Activated CD4-positive, alpha-beta T cell treated with anti-CD3 and anti-CD28 coated beads, Interleukin-2, amount 10 ng/mL, durations not matched to agents 24 days and 14 days (primary cell): ENCODE measurements at places on chromosomes 16 and 17.
A peak's percentile ranks its signal among the peaks of the same experiment; 100 is the strongest.

GRCh38 chr17:44916781-44917241 is 1.5 kb upstream of the GFAP start:
- DNase-seq = no peak

DNA sequence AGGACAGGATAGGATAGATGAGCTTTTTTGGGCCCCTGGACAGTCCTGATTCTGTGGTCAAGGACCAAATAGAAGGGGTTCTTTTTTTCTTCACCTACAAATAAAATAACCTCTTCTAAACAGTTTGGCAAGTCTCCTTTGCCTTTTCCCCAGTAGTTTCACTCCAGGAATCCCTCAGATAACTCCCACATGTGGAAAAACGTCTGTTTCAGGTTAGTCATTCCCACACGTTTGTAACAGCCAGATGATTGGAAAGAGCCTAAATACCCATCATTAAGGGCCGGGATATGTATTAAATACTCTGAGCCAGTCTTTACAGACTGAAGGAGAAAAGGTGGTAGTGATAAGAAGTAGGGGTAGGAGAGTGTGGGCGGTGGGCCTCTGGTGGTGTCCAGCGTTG is 58.3 kb downstream of the PLD6 start:
- no peak for DNase-seq

DNA sequence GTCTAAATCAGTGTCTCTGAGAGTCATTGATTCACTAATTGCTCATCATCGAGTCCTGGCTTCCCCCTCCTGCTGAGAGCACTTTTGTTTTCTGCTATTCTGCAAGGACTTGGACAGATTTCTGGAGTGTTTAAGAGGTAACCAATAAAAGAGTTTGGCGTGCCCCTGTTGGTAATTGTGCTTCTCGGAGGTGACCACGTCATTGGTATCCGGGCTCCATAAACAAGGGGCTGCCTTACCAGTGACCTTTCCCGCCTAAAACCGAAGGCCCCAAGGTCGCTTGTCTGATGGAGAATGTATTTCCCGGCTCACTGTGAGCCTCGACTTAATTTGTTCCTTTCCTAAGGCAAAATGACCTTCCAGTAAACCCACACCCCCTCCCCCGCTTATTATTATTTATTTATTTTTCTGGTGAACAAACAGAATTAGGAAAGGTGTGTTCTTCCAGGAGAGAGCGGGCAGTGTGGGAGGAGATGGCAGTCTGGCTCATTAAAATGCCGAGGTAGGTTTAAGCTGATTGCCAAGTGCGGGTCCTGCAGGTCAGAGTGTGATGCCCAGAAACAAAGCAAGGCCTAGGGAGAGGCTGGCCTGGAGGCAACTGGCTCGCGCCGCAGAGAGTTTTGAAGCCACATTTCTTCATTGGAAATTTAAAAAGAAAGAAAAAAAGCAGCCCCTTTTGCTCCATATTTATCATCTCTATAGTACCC is 30.2 kb downstream of the MSI2 start:
- DNase-seq = no peak

GRCh38 chr17:32520104-32520701 is 33.4 kb downstream of the CDK5R1 start:
- peak; percentile 85 for DNase-seq

- no peak for DNase-seq
Measured at GRCh38 chr16:57953857-57954256, 17.1 kb downstream of the CNGB1 start.

DNA sequence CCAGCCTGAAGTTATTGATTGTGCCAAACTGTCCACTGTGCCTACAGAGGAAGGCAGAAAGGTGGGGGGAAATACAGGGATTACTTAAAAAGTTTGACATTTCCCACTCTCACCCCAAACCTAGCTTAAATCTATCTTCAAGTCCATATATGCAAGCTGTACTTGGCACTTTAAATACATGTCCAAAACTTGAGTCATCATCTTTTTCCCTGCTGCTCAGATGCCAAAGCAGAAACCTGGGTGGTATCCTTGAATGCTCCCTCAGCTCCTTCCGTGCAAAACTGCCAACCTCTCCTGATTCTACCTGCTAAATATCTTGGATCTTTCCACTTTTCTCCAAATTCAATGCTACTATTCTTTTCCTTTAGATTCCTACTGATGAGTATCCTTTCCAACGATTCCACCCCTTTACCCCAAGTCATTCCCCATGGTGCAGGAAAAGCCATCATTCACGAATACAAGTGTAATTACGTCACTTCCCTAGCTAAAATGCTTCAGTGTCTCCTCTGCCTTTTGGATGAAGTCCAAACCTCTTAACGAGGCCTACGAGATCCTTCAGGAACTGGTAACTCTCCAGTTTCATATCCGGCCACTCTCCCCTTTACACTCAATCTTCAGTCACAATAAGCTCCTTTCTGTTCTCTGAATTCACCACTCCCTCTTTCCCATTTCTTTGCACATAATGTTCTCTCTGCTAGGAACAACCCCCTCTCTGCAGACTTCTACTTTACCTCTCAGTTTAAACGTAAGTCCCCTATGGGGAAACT is 9.3 kb downstream of the BECN1 start:
- no peak for DNase-seq

DNA sequence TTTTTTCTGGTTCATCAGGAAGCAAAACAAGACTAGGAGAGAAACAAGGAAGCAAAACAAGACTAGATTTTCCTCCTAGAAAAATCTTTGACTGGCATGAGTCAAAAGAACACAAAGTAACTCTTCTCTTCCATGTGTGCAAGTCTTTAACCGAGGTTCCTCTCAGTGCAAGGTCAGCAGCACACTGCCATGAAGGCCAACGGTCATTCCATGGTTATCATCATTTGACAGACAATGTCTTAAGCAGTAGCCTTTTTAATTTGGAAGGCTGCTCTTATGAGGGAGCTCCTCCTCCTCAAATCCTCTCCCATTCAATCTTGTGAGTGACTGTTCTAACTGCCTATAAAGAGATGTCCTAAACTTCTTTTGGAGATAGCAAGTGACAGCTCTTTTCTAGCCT is 15.4 kb upstream of the DHRS13 start:
- no peak for DNase-seq

- peak; percentile 61 for DNase-seq
Measured at GRCh38 chr16:2967211-2967631, 1.9 kb upstream of the PAQR4 start.

DNA sequence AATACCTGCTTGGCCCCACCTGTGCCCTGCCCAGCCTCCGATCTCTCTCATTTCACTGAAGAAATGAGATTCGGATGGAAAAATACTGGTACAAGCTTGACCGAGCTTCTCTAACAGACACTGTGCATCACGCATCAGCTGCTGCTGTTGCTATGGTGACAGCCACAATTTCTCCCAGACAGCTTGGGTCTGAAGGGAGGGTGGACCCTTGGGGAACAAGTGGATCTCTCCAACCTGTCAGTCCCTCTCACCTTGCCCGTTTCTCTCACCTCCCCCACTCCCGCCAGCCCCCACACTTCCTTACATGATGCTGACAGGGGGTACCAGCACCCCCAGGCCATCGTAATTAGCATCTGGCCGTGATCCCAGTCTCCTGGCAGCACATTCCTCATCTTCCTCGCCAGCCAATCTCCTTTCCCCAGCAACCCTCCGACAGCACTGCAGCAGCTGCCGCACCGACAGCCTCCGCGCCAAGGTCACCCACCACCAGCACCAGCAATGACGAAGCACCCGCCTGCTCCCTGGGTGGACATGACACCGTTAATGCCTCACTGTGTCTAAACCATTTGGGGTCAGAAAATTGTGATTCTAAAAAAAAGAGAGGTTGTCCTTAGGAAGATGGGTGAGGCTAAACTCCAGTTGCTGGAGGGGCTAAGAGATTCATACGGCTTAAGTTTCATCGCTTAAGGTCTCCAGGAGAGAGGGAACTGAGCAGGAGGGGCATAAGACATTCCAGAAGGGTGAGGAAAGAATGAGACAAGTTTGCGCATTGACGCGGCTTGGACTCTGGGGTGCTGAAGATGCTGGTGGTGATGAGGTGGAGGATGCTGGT is 58.6 kb upstream of the TNRC6A start:
- DNase-seq = no peak

DNA sequence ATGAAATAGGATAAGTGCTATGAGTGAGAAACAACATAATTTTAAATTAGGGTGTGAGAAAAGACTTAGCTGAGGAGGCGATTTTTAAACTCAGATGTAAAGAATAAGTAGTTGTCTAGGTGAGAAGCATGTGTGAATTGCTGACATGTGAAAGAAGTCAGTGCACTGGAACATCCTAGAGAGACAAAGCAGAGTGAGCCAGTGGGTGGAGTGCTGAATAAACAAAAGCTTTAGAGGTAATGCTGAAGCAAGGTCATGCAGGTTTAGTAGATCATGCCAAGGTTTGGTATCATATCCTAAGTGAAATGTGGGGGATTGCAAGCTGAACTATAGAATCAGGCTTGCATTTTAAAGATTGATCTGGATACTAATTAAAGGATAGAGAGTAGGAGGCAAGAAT is 89.4 kb downstream of the KIF2B start:
- no peak for DNase-seq

- no peak for DNase-seq
Measured at GRCh38 chr16:56350491-56351405, 74.6 kb downstream of the AMFR start.
